ENCODE measurements at places on chromosomes 12 and 14.
A peak's percentile ranks its signal among the peaks of the same experiment; 100 is the strongest.

DNA sequence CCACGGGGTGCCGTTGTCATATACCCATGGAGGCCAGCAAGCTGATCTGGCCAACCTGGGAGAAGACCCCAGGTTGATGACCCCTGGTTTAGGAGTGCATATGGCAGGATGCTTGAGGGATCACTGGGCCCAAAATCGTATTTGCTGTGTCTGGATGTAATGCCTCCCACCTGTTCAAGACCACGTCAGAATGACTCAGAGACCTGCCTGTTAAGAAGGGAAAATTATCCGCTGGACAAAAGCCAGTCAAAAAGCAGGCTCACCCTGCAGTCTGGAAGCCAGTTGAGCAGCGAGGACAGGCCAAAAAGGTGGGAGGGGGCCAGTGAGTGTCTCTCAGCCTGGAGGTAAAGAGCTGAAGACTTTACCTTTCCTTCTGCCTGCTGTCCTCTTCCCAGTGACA, 449.2 kb downstream of the DPF3 start:
- no peak for DNase-seq

DNA sequence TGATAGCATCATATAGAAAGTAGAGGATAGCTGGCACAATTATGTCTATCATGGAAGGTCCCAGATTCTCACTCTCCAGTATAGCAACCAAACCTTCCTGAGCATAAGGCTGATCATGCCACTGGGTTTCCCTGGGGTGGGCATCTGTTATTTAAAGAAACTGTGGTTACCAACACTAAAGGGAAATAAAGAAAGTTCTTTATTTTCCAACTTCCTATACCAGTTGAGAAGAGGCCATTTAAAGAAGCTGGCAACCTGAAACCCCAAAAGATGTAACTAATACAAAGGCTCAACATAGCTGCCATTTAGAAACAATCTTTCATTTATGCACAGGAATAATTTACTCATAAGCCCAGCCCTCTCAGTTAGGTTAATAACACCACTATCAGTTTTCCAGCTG, 3.1 kb downstream of the BCAT1 start:
- no peak for DNase-seq

- no peak for DNase-seq
These were observed 368.2 kb downstream of the SNAPC1 start for GRCh38 chr14:62130441-62130840.

- DNase-seq: no peak
These were observed 13.6 kb downstream of the SERPINA1 start for GRCh38 chr14:94374749-94375260.

- no peak for DNase-seq
These were observed 188.9 kb upstream of the FOXG1 start for GRCh38 chr14:28577711-28578131.

- DNase-seq: no peak
These were observed 248.1 kb upstream of the SOX5 start for GRCh38 chr12:24197532-24197931.

GRCh38 chr14:93714605-93715004, 73.7 kb downstream of the PRIMA1 start:
- DNase-seq: no peak

GRCh38 chr12:125329239-125330102, 264.2 kb downstream of the AACS start:
- no peak for DNase-seq

- DNase-seq: peak; percentile 28
These were observed 3.2 kb downstream of the TEX52 start for GRCh38 chr12:2853626-2854025.

DNA sequence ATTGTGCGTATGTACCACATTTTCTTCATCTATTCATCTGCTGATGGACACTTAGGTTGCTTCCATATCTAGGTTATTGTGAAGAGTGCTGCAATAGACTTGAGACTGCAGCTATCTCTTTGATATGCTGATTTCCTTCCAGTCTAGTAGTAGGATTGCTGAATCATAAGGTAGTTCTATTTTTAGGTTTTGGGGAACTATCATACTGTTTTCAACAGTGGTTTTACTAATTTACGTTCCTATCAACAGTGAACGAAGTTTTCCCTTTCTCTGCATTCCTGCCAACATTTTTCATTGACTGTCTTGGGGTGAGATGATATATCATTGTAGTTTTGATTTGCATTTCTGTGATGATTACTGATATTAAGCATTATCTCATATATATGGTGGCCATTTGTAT, 482.2 kb downstream of the SLC16A7 start:
- no peak for DNase-seq

DNA sequence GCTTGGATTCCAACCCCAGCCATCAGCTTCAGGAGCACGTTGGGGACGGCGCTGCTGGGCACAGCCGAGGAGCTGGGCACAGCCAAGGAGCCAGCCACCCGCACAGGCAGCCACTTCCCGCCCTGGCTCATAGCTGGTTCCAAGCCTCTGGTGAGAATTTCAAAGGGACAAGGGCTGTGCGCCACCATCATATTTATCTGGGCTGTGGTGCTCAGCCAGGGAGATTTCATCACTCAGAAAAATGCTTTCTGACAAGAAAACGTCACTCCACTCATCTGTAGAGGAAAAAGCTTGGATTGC, 66.4 kb downstream of the GALNT9 start:
- no peak for DNase-seq

DNA sequence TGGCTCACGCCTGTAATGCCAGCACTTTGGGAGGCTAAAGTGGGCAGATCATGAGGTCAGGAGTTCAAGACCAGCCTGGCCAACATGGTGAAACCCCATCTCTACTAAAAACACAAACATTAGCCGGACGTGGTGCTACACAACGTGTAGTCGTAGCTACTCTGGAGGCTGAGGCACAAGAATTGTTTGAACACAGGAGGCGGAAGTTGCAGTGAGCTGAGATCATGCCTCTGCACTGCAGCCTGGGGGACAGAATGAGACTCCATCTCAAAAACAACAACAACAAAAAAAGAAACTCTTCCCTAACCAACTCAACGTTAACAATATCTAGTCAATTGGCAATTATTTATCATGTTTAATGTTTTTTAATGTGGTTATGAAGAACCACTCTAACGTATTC, 89.3 kb downstream of the EPS8 start:
- no peak for DNase-seq

- no peak for DNase-seq
These were observed 68.9 kb upstream of the SAV1 start for GRCh38 chr14:50736932-50737419.

DNA sequence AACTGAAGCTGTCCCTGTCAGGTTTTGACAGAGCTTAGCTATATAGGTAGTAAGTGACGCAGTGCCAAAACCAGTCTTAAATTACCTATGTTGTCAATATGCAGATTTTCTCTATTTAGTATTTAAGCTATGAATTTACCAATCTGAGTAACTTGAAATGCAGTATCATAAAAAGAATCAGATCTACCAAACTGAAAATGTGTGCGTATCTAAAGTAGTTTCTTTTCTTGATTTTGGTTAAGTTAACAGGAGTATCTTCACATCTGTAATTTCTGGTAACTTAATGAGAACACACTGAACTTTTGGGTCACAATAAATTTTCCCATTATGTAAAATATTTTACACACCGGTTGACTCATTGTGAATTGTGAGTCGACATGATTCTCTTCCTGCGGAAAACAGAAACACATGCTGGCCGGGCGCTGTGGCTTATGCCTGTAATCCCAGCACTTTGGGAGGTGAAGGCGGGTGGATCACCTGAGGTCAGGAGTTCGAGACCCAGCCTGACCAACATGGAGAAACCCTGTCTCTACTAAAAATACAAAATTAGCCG, 45.1 kb downstream of the TRAF3 start:
- DNase-seq: no peak

DNA sequence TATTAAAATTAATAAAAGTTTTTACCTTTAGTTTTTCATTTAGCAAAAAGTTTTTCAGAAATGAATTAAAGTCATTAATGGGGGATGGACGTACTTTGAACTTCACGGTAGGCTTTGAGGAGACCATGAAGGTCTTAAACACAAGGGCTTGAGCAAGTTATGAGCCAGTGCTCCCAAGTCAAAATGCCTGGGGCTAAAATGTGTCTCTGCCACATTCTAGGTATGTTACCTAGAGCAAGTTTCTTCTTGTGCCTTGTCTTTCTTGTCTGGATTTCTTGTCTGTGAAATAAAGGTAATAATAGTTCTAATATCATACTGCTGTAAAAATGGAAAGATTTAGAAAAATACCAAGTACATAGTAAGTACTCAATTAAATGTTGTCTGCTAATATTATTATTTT, 132.7 kb upstream of the USP15 start:
- no peak for DNase-seq

GRCh38 chr12:109811624-109811995, 21.6 kb downstream of the TRPV4 start:
- no peak for DNase-seq

DNA sequence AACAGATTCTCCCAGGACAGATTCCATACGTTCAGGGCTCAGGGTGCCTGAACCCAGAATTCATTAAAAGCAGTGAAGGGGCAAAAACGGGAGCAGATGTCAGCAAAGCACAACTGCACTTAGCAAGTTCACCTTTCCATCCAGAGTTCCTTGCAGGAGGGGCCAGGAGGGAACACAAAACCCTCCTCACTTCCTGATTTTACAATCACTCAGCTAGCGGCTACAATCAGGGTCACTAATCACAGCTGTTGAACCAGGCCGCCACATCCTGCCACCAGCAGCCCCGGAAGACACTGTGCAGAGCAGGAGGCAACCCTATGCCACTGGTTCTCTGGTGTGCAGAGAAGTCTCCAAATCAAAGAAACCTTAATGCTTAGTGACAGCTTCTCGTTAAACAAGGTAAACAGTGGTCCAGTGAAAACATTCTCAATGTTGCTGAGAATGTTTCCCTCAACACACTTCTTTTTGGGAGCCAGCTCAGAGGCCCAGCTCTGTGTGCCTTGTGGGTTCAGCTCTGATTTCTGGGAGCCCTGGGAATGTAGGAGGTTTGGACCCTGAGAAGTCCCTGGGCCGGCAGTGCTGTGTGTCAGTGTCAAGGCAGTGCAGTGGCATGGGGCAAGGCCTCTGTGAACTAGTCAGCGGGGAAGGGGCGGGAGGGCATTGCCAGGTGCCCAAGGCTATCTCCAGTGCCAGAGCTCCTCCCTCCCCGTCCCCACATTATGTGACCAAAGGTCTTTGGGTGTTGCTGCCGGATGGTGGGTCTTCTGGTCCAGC, 54.5 kb downstream of the VCPKMT start:
- DNase-seq: no peak

GRCh38 chr14:77654001-77654441, 37.6 kb upstream of the SPTLC2 start:
- no peak for DNase-seq
